NCI-H1105 treated with DMSO at 0.1 percent for 48 hours (cell line): ENCODE measurements at places on chromosomes 1 and 21.

GRCh38 chr1:172180501-172181285 is 239.8 kb upstream of the C1orf105 start:
- DNase-seq = no peak

GRCh38 chr1:156862584-156862983 is 1.9 kb downstream of the NTRK1 start:
- DNase-seq = no peak

GRCh38 chr1:172054172-172054571 is 212.9 kb downstream of the DNM3 start:
- DNase-seq = no peak

- no peak for DNase-seq
Measured at GRCh38 chr1:19096990-19097389, 113.1 kb downstream of the UBR4 start.

- no peak for DNase-seq
Measured at GRCh38 chr1:84988588-84988987, 8.3 kb downstream of the MCOLN2 start.

DNA sequence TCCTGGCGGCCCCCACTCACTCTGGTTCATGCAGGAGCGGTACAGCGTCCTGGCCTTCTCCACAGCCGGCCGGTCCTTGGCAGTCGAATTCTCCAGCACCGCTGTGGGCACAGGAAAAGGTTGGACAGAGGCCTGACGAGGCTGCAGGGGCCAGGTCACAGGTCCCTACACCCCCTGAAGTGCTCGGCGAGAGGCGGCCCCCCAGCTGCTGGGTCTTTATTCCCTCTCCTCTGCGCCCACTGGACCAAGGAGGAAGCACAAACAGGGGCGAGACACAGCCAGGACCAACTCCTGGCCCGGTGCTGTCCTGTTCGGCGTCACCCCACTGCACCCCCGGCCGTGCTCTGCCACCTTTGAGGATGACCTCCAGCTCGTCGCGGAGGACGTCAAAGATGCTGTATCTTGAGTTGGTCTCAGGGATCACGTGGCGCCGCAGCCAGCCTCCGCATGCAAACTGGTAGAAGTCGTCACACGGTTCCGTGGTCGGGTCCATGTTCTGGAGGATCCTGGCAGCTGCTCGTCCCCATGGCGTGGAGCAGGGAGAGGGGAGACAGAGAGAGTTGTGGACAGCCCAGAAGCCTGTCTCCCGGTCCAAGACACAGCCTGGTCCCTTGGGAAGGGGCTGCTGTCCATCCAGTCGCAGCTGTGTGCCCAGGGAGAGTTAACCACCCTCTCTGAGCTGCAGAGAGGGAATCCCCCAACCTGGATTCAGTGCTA is 22.9 kb downstream of the PRXL2B start:
- no peak for DNase-seq

DNA sequence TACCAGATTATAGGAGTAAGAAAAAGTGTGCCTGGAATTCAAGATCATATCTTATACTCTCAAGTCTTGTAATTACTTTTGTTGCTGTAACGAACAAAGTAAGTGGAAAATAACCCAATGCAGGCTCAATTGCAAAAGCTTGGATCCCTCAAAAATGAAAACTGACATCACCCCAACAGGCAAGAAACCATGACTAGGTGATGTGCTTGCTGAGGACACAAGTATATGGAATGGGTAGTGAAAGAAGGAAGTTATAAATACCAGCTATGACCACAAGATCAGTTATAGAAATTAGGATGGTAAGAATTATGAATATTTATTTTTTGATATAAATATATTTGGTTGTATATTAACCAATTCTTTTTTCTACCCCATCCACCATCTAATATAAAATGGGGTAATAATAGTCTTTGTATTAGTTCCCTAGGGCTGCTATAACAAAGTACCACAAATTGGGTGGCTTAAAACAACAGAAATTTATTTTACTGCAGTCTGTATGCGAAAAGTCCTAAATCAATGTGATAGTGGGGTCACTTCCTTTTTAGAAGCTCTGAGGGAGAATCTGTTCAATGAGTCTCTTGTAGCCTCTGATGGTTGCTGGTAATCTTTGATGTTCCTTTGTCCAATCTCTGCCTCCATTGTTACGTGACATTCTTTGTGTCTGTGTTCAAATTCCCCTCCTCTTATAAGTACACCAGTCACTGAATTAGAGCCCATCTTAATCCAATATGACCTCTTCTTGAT is 45.0 kb downstream of the DUSP10 start:
- DNase-seq = no peak

DNA sequence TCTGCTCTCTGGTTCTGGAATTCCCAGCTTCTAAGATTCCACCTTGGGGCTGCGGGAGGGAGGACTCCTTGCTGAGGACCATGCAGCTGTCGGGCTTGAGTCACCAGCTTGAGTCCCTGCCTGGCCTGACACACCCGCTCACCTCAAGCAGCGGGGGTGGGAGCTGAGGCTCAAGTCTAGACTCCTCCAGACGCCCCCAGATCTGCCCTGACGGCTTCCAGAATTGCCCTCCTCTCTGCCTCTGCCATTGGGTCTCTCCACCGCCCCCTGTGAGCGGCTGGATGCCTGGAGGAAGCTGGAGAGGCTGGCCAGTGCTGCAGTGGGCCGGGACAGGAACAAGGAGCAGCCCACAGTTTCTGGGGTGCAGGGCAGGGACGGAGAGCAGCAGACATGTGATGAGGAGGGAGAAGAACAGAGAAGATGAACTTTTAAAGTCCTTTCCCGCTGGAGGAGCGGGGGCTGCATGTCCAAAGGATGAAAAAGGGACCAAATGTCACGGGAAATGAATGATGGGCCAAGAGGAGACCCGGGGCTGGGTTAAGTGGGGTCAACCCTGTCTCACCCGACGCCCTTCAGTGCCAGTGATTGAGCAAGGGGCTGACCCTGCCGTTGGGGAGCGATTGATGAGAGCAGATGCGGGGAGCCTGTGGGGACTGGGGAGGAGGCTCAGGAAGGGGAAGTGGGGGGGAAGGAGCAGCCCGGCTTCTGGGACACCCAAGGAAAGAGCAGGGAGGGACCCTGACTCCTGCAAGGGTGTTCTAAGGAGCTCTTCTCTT is 13.5 kb downstream of the CRABP2 start:
- no peak for DNase-seq

DNA sequence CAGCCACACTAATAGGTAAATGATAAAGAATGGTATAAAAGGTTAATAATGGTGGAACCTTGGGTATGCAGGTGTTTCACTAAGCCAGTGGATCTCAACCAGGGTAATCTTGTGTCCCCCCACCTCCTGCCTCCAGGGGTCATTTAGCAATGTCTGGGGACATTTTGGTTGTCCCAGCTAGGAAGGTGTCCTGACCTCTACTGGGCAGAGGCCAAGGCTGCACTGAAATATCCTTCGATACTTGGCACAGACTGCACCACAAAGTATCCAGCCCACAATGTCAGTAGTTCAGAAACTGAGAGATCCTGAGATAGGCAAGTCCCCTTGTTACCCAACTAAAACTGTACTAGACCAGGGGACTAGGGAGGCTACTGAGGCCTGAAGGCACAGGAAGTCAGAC is 113.6 kb upstream of the TIAM1 start:
- no peak for DNase-seq

- no peak for DNase-seq
Measured at GRCh38 chr1:2574350-2574749, 12.2 kb upstream of the PRXL2B start.

- no peak for DNase-seq
Measured at GRCh38 chr1:229249854-229250644, 20.9 kb upstream of the RAB4A start.

- no peak for DNase-seq
Measured at GRCh38 chr1:228314658-228315483, 91.8 kb downstream of the TRIM11 start.

DNA sequence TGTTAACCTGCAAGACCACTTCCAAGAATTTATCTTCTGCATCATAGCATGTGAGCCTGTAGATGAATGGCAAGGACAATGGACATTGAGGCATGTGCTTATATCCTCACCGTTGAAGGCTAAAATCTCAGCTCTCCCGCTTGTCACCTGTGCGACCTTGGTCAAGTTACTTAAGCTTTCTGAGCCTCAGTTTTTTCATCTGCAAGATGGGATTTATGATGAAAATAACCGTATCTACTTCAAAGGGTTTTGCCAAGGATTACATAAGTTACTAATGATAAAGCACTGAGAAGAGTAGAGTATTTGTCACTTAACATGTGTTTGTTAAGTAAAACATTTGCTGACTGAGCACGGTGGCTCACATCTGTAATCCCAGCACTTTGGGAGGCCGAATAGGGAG is 14.9 kb downstream of the RAP1GAP start:
- DNase-seq = no peak

GRCh38 chr1:221718381-221719277 is 23.3 kb downstream of the DUSP10 start:
- DNase-seq = no peak

DNA sequence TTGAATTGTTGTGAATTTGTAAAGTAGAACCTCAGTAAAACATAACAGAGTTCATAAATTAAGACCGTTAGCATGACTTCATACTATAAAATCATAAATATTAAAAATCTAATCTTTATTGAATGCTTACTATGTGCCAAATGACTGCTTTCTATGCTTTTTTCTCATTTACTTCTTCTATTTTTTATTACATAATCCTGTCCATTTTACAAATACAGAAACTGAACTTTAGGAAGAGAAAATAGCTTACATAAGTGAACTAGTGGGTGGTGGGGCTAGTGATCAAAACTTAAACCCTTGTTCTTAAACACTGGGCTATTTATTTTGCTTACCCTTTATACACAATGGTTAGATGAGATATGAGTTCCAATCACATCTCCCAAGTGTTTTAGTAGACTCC is 122.3 kb downstream of the ZC3H11B start:
- no peak for DNase-seq

DNA sequence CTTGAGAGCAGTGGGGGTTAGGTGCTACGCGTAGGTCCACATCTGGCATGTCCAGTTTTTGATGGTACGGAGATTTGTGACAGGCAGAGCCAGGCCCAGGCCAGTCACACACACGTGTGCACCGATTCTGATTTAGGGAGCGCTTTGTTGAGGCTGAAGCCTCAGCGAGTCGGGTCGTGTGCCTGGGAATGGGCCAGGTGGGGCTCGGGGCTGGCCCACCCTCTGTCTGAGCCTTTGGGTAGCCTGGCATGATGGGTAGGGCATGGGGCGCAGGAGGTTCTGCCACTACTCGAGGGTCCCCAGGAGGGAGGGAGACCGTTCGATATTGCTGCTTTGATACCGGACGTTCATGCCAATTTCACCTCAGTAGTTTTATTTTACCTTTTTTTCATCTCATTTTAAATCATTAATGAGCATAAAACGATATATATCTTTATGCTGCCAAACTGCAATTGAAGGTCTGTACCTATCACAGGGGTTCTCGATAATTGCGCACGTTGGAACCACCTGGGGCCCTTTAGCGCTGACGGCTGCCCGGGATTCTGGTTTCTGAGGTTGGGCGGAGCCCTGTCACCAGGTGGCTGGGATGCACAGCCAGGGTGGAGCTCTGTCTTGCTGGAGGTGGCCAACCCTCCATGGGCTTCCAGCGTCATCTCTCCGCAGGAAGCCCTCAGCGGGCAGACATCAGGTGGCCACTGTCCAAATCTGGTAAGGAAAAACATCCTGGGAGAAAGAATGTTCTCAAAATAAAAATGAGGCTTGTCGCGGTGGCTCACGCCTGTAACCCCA is 71.9 kb downstream of the SCCPDH start:
- no peak for DNase-seq

- DNase-seq = no peak
Measured at GRCh38 chr21:33908760-33909159, 6.8 kb downstream of the ATP5PO start.

- DNase-seq = no peak
Measured at GRCh38 chr1:157115851-157116736, 16.5 kb upstream of the ETV3L start.

DNA sequence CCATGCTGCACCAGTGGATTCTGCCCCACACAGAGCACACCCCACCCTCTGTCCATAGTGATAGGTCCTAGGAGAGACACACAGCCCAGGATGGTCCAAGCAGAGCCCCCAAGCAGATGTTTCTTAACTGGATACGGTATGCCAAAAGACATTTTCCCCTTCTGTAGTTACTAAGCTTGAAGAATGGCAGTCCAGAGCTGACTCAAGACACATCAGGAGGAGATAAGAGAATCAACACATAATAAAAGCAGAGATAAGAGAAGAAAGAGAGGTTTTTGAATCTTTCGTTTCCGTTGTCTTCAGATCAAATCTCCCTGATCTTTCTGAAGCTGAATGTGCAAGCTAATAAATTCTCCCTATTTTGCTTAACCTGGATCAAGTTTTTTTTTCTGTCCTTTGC is 21.8 kb upstream of the CASQ2 start:
- no peak for DNase-seq

- DNase-seq = no peak
Measured at GRCh38 chr1:64110924-64111777, 92.3 kb upstream of the UBE2U start.
